ENCODE measurements at places on chromosomes 7 and 10.

DNA sequence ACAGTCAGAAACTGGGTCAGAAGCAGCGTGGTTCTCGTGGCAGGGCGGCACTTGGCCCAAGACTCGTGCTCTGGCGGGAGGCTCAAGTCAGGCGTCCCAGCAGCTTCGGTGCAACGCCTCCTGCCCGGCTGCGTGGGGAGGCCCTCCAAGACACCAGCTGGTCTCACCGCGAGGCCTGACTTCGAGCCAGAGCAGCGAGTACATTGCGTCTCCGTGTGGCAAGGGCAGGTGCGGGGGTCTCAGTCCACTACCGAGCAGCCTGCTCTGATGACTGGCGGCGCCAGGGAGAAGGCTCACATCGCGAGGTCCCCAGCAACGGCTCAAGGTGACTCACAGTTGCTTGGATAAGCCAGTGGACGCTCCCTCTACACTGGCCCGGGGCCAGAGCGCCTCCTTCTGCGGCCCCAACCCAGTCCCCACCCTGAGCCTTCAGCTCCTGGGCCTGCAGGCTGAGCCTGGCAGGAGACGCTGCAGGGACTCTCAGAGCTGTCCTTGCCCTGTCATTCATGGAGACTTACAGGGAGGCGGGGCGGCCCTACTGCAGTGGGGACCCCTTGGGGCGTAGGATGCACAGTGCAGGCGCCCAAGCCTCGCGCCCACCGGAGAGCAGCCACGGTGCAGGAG lies 41.9 kb upstream of the PRKAR1B start:
- DNase-seq, result no peak

DNA sequence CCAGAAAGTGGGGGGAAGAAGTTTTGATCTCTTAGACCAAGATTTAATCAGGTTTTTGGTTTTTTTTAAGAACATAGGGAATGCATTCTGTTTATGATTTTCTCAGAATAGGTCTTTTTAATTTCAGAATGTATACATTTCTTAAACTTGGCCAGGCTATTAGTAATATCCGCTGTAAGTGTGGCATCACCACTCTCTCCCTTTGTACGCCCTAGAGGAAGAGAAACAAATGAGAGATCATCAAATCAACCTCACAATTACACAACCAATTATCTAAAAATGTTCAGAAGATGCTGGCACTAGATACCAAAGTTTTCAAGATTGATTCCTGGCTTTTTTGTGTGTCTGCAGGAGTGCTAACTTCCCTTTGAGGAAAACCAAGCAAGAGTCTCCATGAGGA lies 70.0 kb downstream of the KLF6 start:
- DNase-seq, result no peak

DNA sequence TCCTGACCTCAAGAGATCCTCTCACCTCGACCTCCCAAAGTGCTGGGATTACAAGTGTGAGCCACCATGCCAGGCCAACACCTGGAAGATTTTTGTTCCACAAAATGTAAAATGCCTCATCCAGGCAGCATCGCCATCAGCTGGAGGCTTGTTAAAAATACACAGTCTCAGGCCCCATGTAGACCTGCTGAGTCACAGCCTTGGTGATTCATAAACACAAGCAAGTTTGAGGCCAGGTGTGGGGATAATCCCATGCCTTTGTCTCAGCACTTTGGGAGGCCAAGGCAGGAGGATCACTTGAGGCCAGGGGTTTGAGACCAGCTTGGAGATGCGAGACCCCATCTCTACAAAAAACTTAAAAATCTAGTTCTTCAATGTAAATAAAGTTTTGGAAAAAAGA lies 49.1 kb upstream of the FOXK1 start:
- DNase-seq, result no peak

- DNase-seq, result no peak
These were observed 478.7 kb downstream of the INHBA start for GRCh38 chr7:41224063-41224763.

DNA sequence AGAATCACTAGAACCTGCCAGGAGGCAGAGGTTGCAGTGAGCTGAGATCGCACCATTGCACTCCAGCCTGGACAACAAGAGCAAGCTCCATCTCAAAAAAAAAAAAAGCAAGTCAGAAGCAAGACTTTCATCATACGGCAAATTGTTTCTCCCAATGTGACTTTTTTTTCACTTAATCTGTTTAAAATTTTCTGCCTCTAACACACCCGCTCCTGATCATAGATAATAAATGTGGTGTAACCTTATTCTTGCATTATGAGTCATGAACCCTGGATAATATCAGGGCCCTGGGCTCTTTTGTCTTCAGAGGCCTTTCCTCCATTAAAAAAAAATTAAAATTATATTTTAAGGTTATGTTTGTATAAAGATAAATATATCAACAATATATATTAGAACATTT lies 111.4 kb upstream of the JCAD start:
- no peak for DNase-seq

DNA sequence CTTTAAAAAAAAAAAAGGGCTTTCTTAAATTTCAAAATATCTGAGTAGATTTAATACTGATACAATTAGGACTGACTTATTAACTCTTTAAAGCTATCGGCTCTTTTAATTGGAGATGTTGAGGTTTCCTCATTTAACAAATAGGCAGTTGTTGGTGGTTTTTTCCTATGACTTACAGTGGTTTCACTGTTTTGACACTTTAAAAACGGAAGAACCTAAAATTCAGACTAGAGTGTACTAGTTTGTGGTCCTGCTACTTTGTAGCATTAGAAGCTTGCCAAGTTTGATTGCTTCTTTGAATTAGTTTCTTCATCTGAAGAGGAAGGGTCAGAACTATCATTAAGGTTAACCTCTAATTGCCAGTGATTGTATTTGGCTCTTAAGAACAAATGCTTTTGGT lies 27.7 kb downstream of the CUL1 start:
- DNase-seq, result no peak
